ENCODE measurements at places on chromosomes 12 and 14.

DNA sequence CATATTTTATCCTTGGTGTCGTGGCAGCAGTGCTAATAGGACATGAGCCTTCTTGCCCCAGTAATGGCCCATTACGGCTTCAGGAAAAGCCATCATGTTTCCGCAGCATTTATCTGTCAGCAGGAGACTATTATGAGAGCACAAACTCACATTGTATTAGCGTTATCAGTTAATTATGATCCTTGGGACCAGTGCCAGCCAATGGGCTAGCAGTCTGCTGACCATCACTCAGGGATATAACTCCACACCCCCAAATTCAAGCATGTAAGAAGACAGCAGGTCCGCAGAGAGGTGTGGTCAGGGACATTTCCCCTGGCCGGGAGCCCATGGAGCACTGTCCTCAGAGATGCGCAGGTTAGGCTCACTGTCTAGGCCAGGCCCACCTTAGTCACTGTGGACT, 4.9 kb upstream of the ESRRB start:
- no peak for DNase-seq

- DNase-seq = no peak
These were observed 26.9 kb downstream of the JAG2 start for GRCh38 chr14:105141486-105142281.

DNA sequence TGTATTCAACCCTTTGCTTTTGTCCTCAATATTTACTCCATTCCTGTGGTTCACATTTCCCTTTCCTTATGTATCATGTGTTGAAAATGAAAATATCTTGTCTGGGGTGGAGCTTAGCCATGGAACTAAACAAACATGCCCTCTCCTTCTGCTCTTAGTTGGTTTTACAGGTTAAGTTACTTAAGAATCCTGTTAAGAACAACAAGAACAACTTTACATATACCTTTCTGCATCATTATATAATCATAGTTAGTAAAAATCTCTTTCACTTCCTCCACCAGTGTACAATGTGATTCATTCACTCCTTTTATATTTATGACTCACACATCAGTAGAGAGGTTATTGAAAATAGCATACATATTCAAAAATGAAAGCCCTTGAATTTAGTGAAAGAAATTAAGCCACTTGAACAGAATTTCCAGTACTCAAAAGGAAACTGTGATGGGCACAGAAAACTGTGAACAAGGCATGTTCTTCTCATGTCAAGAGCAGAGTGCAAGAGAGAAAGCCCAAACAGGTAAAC, 307.7 kb downstream of the CCDC91 start:
- DNase-seq = no peak

DNA sequence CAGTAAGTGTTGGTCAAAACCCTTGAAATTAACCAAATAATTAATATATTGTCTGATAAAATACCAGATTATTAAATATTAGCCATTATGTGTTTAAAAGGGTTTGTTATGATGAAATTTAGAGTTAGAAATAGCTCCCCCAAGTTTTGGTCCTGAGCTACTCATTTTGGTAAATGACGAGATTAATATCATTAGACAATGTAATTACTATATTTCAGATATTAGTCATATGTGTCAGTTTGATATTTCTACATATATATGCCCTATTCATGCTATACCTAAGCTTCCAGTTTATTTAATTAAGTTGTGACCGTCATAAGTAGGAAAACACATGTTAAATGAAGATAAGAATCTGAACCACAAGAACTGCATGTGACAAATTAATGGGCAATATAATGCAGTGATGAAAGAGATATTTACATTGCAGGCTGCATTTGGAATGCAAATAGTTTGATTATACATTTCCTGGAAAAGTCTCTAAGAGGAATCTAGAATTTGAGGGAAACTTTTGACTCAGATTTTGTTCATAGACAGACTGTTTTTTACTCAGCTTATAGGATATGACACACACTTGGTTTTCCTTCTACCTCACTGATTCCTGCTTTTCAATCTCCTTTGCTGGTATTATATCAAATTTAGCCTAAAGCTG, 70.5 kb downstream of the TBC1D30 start:
- no peak for DNase-seq

DNA sequence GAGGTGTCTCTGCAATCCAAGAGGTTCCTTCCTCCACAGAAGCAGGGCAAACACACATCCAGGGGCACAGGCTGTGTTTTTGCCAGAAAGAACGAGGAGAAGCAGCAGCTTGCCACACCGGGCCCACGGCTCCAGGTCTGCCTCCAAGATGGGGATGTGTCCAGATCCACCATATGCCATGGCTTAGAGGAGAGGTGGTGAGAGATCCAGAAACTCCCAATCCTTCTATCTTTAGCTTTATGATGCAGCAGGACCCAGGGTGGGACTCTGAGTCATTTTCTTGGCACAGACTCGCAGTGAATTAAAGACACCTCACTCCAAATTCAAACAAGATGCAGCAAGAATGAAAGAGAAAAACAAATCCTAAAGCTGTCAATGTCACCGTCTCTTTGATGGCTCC, 481.4 kb upstream of the TMEM132C start:
- DNase-seq = no peak

- no peak for DNase-seq
These were observed 51.0 kb downstream of the EGLN3 start for GRCh38 chr14:33899723-33900341.

- DNase-seq = no peak
These were observed 1197.9 kb downstream of the VRK1 start for GRCh38 chr14:97995038-97995437.

DNA sequence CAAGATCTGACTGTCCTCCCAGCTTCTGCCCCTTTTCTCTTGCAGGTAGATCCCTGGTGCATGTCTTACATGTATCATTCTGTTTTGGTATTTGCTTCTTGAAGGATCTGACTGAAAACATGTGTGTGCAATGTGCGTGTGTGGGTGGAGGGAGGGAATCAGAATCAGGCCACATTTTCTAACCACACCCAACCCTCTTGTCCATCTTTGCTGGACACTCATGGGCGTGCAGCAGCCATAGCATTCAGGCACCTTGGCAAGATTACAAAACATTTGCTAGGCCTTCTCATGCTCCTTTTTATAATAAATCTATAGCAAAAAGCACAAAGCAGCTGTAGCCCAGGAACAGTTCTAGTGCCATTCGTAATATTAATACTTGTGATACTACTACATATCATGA, 233.6 kb upstream of the E2F7 start:
- no peak for DNase-seq

GRCh38 chr14:74737753-74738325, 24.9 kb downstream of the FCF1 start:
- no peak for DNase-seq

- DNase-seq = no peak
These were observed 108.5 kb upstream of the FKBP4 start for GRCh38 chr12:2686280-2686646.

DNA sequence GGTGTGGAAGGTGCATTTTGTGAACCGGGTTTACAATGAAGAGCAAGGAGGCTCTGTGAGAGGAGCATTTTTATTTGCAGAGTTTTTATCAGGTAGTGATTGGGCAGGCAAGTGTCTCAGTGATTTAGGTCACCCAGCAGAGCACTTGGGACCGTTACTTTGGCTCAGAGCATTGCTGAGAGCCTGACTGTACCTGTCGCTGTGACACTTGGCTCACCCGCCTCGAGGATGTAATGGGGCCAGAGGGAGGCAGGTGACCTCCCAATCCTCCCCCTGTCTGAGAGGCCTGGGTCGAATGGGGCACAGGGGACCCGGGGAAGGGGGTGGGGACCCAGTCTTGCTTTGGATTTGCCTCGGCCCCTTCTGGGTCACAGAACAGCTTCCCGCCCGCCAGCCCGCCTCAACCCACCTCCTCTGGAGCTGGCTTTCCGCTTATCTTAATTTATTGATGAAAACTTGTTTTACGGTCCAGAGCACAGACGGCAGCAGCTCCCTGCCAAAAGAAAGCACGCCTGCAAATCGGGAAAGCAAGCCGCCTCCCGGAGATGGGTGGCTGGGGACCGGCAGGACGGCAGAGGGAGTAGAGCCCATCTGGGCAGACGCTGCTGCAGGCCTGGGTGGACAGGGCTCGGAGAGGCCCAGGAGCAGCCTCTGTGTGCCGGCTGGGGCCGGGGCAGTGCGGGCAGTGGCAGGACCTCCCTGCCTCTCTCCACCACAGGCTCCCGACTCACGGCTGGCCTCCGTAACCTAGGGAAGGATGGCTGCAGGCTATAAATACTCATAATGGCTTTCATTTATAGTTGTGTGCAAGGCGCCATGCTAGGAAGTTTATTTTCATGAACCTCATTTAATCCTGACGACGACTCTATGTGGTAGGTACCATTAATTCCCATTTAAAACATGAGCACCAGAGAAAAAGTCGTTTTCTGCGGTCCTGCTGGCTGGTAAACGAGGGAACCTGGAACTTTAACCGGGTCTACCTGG, 187.1 kb downstream of the TSPAN9 start:
- DNase-seq = no peak

DNA sequence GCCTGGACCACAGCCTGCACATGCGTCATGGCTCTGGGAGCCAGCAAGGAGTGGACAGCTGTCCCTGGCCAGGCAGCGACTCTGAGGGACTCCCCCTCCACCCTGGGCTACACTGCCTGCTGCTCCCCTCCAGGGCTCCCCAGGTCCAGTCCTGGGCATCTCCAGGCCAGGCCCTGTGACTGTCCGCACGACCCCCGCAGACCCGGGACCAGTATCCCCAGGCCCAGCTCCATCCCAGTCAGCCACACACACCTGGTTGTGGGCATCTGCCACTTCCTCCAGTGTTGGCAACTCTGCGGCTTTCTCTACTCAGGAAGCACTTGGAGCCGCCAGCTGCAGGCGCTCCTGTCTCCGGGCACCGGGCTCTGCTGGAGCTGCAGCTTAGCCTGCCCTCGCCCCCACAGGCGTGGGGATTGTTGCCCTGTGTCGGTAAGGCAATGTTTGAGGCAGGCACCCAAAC, 2.4 kb downstream of the ULK1 start:
- DNase-seq = no peak

DNA sequence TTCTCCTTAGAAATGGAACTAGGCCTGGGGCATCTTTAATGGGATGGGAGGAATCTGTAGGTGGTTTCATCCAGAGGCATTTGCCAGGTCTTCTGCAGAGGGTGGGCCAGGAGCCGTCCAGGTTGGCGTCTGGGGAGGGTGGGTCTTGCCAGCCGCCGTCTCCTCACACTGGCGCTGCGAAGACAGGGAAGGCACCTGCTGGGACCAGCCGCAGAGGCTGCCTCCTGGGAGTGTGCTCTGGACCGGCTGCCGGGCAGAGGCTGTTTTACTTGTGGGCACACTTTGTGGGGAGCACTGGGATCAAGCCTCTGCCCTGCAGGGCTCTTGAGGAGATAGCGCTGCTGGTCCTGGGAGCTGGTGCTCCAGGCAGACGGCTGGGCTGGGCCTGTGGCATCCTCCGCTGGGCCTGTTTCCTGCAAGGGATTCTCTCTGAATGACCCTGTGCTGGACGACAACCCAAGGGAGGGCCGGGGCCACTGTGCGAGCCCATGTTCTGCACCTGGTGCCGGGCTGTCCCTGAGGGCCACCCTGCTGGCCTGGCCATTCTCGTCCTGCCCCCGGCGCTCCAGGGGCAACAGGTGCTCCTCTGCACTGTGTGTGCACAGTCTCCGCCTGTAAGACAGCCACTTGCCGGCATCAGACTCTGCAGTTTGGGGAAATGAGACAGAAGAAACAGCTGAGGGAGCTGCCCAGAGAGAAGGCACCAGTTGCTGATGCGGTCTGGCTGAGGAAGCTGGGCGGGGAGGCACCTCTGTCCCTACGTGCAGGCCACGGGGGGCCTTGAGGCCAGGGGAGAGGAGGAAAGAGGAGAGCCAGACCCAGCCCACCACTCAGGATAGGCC, 10.0 kb upstream of the TEX22 start:
- no peak for DNase-seq

GRCh38 chr12:2654741-2655140, 140.0 kb upstream of the FKBP4 start:
- no peak for DNase-seq

DNA sequence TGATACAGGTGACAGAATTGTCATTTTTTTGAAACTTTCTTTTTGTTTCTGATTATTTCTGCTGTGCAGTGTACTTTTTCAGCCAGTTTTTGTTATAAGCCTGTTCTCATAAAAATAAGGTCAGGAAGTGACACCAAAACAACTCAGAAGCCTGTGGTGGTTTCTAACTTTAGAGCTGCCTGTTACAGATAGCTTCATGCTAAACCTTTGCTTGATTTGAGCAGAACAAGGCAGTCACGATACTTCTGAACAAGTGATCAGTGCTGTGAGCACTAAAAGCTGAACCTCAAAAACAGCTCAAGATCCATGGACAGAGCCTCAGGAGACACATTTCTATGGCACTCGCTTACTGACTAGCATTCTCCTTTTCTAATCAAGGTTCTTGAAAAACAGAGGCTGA, 82.0 kb downstream of the PRKCH start:
- no peak for DNase-seq

GRCh38 chr12:96387981-96388380, 12.3 kb downstream of the CDK17 start:
- no peak for DNase-seq

DNA sequence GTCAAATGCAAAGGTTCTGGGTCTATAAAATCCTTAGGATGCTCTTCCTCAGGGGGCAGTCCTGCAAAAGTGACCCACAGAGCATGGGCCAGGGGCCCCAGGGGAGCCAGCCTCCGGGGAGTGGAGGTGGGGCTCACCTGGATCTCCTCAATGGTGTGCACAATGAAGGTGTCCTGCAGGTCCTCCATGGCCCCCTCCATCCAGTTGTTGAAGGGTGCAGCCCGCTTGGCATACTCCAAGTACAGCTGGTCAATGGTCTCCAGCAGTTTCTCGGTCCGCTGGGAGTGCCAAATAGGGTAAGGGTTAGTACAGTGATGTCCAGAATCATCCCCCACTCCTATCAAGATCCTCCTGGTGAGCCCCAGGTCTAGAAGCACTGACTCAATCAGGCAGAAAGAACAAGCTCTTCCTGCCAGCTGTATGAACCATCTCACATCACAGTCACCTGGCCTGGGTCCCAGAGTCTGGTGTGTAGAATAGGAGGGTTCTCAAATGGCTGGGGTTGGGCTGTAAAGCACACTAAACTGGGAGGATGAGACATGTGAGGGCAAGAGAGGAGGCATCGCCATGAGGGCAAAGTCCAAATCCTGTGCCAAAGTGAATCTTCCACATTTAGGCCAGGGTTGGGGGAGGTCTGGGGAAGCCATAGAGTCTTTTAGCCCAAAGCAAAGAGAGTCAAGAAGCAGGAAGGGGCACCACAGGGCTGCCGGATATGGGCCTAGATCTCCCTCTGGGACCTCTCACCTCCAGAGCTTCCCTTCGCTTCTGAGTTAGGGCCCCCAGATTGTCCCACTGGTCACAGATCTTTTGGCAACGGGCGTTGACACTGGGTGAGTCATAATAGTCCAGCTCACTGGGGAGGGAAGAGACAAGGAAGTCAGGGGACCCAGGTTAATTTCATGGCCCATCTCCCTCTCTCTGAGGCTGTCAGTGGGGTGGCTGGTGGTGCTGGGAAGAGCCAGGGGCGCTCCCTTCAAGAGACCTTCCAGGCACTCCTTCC, 91.5 kb upstream of the ZFP36L1 start:
- no peak for DNase-seq

DNA sequence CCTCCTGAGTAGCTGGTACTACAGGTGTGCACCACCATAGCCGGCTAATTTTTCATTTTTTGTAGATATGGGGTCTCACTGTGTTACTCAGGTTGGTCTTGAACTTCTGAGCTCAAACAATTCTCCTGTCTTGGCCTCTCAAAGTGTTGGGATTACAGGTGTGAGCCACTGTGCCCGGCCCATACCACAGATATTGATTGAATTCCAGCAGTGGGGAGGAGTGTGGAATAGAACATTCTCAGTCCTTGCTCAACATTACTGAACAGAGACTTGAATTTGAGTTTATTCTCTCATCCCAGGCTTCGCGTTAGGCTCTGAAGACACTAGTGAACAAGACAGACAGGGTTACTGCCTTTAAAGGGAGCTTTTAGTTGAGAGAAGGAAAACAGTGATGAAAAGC, 39.6 kb downstream of the PTPN11 start:
- DNase-seq = no peak

GRCh38 chr12:33438851-33439586, 600 bp downstream of the SYT10 start:
- DNase-seq = no peak
